Mammary epithelial cell (primary cell): ENCODE measurements at places on chromosomes 2 and 18. TPM values are rescaled to one million over a fixed set of nuclear protein-coding genes. Genes with fewer than 3 reads are reported as not detected.

The NTSR2 gene
- total RNA-seq: not detected

The BABAM2 gene
- total RNA-seq: 27.9 and 42.0 TPM in 2 replicates

The PTPRN gene
- not detected in 2 replicates for total RNA-seq

The EPG5 gene
- total RNA-seq: 44.8 TPM

The SERPINB11 gene
- total RNA-seq: not detected

The SCN7A gene
- total RNA-seq: not detected

The FAM210A gene
- total RNA-seq: 37.8 and 57.0 TPM in 2 replicates

The B3GNT7 gene
- 7.3 TPM for total RNA-seq

The ERBB4 gene
- not detected in 2 replicates for total RNA-seq

The ASXL3 gene
- total RNA-seq: 0.50 TPM

The COPS9 gene
- total RNA-seq: 40.2 TPM

The UGT1A4 gene
- 0.83 TPM for total RNA-seq

The NMUR1 gene
- not detected for total RNA-seq

The RMDN2 gene
- 12.5 TPM for total RNA-seq

The PKDCC gene
- total RNA-seq: not detected in 2 replicates

The CCL20 gene
- total RNA-seq: 0.88 and 1.2 TPM in 2 replicates

The C2orf80 gene
- total RNA-seq: not detected

The SLC1A4 gene
- 29.0 and 33.2 TPM in 2 replicates for total RNA-seq

The GRB14 gene
- 6.3 and 9.8 TPM in 2 replicates for total RNA-seq

The GALNT14 gene
- total RNA-seq: 25.4 and 29.9 TPM in 2 replicates

The EPHA4 gene
- total RNA-seq: 55.5 TPM

The SCRN3 gene
- total RNA-seq: 23.3 TPM

The EVX2 gene
- not detected in 2 replicates for total RNA-seq

The GPR35 gene
- 0.17 TPM for total RNA-seq

The KCNJ13 gene
- total RNA-seq: under 0.01 TPM

The TDRD15 gene
- total RNA-seq: not detected

The TTC27 gene
- 26.5 TPM for total RNA-seq

The SPP2 gene
- not detected in 2 replicates for total RNA-seq

The CAMKMT gene
- 13.5 TPM for total RNA-seq

The GALNT3 gene
- 61.1 and 68.1 TPM in 2 replicates for total RNA-seq

The WDR35 gene
- total RNA-seq: 8.8 and 9.1 TPM in 2 replicates

The RAMP1 gene
- not detected in 2 replicates for total RNA-seq

The AFF3 gene
- not detected for total RNA-seq

The CCDC68 gene
- 2.2 TPM for total RNA-seq

The SLC14A1 gene
- under 0.01 TPM for total RNA-seq

The DPP10 gene
- not detected in 2 replicates for total RNA-seq

The PLEKHH2 gene
- 2.7 and 2.8 TPM in 2 replicates for total RNA-seq

The NPPC gene
- total RNA-seq: not detected

The PAPOLG gene
- 22.0 TPM for total RNA-seq
